Fibroblast of skin of left quadriceps (primary cell): ENCODE measurements at places on chromosomes 7 and 10.

GRCh38 chr10:63760708-63761047 lies 239.5 kb downstream of the REEP3 start:
- no peak for DNase-seq

- DNase-seq: no peak
Observed at GRCh38 chr7:24503506-24503905, 69.7 kb upstream of the PALS2 start.

DNA sequence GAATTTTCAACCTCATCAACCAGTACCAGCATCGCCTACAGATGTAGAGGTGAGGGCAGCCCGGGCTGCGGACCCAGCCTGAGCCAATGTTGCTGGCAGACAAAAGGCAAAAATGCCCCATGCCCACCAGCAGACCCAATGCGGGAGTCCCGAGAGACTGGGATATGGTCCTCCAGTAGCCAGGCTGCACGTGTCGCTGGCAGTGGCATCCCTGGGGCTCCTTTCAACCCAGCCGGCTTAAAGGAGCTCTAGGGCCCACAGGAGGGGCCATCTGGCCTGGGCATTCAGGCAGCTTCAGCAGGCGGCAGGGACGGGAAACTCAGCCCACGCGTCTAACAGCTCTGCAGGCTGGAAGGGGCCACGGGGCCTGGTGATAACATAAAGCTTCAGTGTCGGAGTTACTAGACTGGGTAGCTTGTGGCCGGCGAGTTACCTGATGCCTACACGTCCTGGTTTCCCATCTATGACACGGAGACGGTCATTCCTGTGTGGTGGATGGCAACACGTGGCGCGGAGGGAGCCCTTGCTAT lies 70.7 kb downstream of the PROSER2 start:
- no peak for DNase-seq

- DNase-seq: no peak
Observed at GRCh38 chr10:117788911-117789310, 246.4 kb downstream of the EMX2 start.

DNA sequence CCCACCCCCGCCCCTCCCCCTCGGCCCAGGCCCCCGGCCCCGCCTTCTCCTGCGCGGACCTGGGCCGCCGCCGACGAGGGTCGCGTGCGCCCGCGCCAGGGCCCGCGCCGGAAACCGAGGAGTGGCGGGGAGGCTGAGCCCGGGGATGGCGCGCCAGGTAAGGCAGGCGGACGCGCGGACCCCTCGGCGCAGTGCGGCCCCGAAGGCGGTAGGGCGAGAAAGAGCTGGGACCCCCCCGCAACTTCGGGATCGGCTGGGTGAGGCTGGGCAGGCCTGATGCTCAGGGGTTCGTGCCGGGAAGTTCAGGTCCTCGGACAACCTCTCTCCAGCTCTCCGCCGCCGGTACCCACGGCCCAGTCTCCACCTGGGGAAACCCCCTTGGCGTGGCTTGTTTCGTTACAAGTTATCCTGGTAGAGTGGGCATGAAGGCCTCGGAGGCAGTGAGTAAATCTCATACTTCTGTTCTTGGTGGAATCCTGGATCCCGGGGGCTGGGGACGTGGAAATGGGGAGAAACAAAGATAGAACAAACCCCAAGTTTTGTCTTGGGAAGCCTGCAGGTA lies 58.4 kb downstream of the ZNF467 start:
- no peak for DNase-seq

GRCh38 chr7:74302745-74303221 lies 13.6 kb downstream of the CLIP2 start:
- DNase-seq: no peak

DNA sequence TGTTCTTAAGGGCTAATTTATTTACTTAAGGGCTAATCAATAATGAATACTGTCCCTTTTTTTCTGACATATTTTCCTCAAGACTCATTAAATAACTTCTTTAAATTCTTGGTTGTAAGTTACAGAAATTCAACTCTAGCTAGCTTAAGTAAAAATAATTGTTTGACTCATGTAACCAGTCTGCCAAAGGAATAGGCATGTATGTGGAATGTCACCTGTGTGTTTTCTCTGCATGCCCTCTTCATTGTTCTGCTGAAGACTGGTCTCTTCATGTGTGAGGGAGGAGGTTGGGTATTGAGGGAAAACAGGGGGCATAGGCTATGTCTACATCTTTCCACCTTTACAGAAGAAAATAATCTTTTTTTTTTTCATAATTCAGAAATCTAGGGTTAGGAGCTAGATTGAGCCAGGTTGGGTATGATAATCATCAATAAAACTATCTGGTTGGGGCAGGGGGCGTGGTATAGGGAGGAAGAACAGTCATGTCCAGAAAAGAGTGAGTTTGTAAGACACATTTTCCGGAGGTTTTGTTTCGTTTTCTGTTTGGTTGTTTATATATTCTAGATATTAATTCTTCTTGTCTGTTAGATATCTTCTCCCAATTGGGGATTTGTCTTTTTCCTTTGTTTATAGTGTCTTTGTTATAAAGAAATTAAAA lies 37.9 kb downstream of the EXOC4 start:
- DNase-seq: no peak

- no peak for DNase-seq
Observed at GRCh38 chr10:44966129-44966815, 6.7 kb downstream of the RASSF4 start.

GRCh38 chr10:93406364-93407145 lies 75.6 kb downstream of the MYOF start:
- no peak for DNase-seq

GRCh38 chr10:92142949-92143348 lies 147.9 kb downstream of the CPEB3 start:
- no peak for DNase-seq

DNA sequence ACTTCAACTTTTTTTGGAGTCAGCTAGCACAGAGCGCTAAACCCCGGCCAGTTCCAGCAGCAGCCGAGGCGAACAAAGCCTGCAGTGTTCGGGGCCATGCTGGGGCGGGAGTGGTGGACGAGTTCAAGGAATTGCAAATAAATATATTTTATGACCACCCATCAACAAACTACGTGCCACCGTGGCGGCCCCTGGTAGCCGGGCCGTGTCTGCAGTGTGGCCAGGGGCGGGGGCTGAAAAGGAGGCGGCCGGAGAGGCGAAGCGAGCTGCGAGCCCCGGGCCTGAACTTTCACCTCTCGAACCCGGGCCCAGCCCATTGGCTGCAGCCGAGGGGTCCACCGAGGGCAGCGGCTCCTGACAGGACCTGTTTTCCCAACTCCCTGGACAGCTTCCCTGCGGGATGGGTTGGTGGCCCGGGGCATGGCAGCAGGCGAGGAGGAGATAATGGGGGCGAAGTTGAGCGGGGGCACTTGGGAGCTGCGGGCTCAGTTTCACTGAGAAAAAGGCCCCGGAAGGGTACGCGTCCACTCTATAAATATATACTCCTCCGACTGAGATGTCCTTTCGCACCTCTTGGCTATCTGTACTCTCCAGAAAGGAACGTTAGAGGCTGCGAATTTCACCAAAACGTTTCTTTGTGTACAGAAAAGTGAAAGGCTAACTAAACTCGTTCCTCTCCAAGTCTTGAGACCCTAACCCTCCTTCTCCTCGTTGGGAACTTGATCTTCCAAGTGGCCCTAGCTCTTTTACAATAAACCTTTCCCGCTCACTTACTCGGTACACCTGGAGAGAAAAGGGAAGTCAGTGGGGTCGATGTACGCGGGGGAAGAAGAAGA lies 164.6 kb upstream of the PPP1R3A start:
- no peak for DNase-seq

DNA sequence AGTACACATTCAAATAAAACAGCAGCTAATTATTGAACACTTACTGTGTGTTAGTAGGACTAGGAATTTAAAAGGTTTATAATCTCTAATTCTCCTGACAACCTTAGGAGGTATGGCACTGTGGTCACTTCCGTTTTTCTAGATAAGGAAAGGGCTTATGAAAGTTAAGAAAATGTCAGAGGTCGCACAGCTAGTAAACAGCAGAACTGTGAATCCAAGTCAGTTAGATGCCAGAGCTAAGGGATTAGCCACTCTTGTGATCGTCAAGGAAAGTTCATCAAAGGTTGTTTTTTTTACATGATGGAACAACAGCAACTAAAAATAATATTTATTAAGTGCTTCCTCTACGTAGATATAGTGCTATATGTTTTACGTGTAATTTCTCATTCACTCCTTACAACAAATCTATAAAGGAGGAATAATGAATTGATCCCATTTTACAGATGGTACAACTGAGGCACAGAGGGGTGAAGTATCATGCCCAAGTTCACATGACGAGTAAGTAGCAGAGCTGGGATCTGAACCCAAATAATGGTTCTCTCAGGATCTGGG lies 84.9 kb downstream of the NAMPT start:
- DNase-seq: no peak

GRCh38 chr7:49866910-49867309 lies 93.5 kb downstream of the VWC2 start:
- DNase-seq: no peak

GRCh38 chr10:9157656-9158055 lies 1103.2 kb downstream of the GATA3 start:
- DNase-seq: no peak

- DNase-seq: no peak
Observed at GRCh38 chr10:99610221-99610620, 10.0 kb downstream of the SLC25A28 start.

DNA sequence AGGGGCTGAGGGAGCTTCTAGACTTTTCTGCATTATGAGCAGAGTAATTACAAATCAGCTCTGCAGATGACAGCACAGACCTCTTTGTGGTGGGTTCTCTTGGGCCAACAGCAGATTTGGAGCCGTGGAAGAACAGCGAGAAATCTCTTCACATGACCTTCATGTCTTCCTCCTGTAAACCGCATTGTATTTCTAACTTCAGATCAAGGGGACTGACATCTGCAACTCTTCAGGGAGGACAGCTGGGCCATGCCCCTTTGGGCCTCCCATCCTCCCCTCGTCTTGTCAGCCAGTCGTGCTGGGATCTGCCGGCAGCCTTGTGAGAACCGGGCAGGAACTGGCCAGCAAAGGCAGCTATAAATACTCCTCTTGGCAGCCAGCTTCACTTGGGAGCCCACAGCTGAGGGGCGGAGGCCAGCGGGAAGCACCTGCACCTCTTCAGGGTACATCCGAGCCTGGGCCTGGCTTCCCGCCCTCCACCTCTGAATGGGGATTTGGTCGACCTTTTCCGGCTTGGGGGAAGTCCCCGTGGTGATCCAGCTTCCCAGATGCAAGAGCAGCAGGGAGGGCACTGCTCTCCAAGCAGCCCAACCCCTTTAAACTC lies 54.7 kb downstream of the STEAP1B start:
- DNase-seq: no peak

GRCh38 chr10:58621379-58622077 lies 108.9 kb downstream of the BICC1 start:
- DNase-seq: no peak

GRCh38 chr7:25698451-25699113 lies 453.4 kb upstream of the NFE2L3 start:
- DNase-seq: no peak

DNA sequence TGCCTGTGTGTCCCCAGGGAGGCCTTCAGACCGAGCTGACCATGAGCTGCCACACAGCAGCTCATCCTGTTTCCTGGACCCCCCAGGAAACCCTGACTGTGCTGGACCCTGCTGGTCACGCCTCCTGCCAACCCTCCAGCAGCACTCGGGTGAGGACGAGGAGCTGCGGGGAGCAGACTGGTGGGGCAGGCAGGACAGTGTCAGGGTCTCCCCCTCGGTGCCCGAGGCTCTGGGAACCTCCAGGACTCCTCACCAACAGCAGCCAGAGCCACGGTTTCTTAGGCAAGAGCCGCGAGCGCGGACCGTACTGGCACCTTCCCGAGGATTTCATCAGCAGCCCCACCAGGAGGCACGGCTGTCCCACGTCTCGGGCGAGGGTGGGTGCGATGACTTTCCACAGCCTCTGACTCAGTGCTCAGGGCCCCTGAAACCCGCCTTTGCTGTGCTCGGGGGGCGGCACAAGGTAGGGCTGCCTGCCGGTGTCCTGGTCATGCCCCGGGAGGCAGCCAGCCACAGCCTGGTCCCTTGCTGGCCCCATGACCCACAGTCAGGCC lies 186.9 kb downstream of the ELFN1 start:
- DNase-seq: no peak

- DNase-seq: no peak
Observed at GRCh38 chr10:118633786-118634185, 38.3 kb upstream of the PRLHR start.

DNA sequence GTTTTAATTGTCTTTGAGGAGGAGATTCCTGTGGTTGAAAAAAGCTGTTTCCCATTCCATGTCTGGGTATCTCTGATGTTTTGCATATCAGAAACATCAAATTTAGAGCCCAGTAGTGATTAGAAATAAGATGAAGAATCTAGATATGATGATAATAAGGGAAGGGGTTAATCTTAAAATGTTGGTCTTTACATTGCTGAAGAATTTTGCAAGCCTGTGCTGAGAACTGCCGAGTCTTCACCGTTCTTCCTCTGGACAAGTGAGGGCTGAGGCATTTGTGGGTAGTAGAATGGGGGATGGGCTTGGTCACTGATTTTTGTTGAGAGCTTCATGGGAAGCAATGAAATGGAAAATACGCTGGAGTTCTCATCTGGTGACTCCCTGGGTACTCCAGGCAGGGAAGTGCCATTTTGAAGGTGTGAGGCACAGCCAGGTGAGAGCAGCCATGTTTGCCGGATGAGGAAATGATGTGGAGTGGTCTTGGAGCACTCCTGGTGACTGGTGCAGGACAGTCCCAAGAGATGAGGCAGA lies 10.2 kb downstream of the TCF7L2 start:
- DNase-seq: no peak

GRCh38 chr7:156504687-156505545 lies 135.7 kb upstream of the RNF32 start:
- DNase-seq: no peak

GRCh38 chr7:146175716-146176115 lies 59.1 kb downstream of the CNTNAP2 start:
- DNase-seq: peak; percentile 13
